ENCODE measurements at places on chromosomes 7 and 10.

GRCh38 chr7:1693991-1694524, 24.0 kb downstream of the ELFN1 start:
- DNase-seq, result no peak

- DNase-seq, result no peak
These were observed 148.4 kb upstream of the PRR15 start for GRCh38 chr7:29415215-29415614.

GRCh38 chr7:618539-619367, 99.1 kb upstream of the PDGFA start:
- DNase-seq, result peak; percentile 68

- no peak for DNase-seq
These were observed 649.7 kb upstream of the ANKRD30A start for GRCh38 chr10:36475746-36476145.

DNA sequence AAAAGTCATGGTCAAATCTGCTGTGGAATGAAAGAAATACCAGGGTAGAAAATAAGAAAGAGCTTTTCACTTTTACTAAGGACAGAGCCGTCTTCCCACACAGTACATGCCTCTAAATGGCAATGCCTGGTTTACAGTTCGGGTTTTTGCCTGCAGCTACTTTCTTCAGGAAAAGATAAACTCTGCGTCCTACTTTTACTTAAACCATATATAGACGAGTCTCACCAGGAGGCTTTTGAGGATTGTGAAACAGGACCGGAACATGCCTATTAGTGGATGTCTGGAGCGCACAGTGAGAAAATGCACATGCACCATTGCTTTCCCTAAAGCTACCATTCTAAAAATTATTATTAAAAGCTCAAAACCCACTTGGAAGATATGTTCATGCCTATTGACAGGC, 70.5 kb downstream of the KLF6 start:
- DNase-seq, result no peak

GRCh38 chr10:60032723-60033122, 126.4 kb upstream of the CCDC6 start:
- DNase-seq, result peak; percentile 31
